ENCODE measurements at places on chromosomes 4 and X. TPM values are rescaled to one million over a fixed set of nuclear protein-coding genes. Genes with fewer than 3 reads are reported as not detected.

IL13RA2 gene
- 0.88 TPM for total RNA-seq

USP26 gene
- total RNA-seq = not detected

- no peak for DNase-seq
- H3K27me3 ChIP-seq = no peaks in the 10 kb centered on the region
- no peaks in the 10 kb centered on the region for H3K4me1 ChIP-seq
Measured at GRCh38 chr4:122577189-122577553, 43.7 kb downstream of the IL21 start.

GYG2 gene
- total RNA-seq = 84.7 TPM

DNA sequence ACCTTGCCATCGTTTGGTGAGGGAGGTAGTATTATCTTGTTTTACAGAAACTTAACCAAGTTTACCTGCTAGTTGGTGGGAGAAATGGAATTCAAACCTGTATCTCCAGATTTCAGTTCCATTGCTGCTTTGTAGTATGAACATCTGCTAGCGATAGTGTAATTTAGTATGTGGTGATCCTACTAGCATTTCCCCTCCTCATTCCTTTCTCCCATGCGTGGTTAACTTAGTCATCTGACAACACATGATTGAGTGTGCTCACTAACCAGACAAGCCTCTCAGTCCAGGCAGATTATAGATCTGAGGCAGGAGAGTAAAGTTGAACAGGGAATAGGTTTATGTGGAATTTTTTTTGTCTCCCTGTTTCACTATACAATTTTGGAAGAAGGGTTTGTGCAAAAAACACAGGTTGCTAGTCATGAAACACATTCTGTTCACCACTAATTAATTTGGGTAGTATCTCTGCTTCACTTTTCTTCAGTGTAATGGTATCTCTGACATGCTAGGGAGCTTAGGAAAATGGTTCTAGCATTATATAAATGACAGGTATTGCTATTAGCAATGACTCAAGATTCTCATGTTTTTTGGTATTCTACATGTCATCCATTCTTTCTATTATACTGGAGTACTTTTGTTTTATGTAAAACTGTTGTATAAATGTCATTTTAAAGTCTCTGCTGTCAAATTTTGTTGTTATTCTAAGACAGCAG is 21.7 kb downstream of the RBPJ start:
- no peaks in the 10 kb centered on the region for H3K27me3 ChIP-seq
- peaks cover 3% of the 10 kb centered on the region for H3K4me1 ChIP-seq
- no peaks in the 10 kb centered on the region for H3K36me3 ChIP-seq
- no peak for DNase-seq

GRCh38 chrX:57821703-57822387 is 88.4 kb downstream of the ZXDA start:
- H3K4me3 ChIP-seq = peak overlapping the region; percentile 36
- H3K27ac ChIP-seq = no peak overlapping the region

GRCh38 chrX:22628275-22628674 is 355.6 kb downstream of the CBLL2 start:
- H3K27me3 ChIP-seq = no peaks in the 10 kb centered on the region
- no peak overlapping the region for H3K27ac ChIP-seq

DNA sequence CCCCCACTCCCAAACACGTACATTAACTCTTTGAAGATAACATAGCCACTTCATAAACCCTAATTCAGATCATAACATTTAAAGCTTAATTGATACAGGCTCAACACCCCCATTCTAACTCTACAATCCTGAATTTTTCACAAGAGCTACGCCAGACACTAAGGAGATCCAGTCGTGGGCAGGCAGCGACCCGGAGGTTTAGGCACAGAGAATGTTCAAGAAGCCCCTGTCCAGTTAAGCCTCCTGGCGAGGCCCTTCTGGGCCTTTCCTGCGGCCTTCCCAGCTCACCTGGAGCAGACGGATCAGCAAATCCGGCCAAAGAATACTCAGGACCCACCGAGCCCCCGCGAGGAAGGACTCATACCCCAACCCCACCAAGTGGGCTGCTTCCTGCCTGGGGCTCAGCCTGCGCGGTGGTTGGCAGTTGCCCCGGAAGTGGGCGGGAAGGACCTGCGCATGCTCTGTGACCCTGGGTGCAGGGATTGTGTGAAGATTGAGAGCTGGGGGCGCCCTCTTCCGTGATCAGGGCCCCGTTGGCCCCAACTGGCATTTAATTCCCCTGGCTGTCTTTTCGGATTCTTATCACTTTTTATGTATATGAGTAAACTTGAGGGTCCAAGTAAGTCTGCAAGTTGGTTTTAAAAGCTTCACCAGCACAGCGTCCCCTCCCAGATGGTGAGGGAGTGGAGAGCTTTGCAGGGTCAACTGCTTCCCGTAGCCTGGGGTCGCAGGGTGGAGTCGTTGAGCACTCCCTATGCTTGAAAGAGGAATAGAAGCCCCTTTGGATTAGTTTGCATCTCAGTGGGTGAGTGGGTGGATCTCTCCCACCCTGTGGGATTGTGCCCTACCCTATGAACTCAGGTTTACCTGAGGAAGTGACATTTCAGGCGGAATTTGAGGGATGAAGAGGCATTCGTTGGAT is at the start of gene TRIM61:
TSS of gene TRIM61 (minus strand) at position 415 of the 922 bp plus-strand sequence. CDS start 7,655 bp downstream, outside the sequence.
- H3K27me3 ChIP-seq = no peaks in the 10 kb centered on the region
- no peak for DNase-seq
- no peak within 1 kb of the TSS for H3K27ac ChIP-seq

C4orf33 gene
- 29.3 TPM for total RNA-seq

DNA sequence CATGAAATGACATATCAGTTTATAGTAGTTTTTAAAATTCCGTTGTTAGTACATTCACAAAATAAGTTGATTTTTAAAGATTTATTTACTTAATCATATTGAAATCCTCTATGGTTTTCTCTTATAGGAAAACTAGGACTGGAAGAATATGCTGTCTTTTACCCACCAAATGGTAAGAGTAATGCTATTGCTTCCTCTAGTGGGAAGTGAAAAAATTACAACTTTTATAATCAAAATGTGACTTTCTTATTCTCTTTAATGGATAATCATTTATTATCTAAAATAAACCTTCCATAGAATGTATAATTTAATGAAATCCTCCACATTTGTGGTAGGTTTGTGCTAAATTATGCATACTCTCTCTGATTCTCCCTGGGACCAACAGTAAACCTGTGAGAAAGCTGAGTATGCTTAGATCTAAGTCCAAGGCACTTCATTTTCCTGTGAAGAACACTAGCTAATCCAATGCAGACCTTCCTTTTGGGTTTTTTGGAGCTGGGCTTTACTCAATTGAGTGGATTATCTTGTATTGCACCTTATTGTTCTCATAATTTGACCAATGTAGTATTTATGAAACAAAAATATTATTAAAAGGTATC is 136.2 kb downstream of the TBC1D19 start:
- no peak for DNase-seq
- no peaks in the 10 kb centered on the region for H3K4me1 ChIP-seq
- H3K27me3 ChIP-seq = no peaks in the 10 kb centered on the region

DNA sequence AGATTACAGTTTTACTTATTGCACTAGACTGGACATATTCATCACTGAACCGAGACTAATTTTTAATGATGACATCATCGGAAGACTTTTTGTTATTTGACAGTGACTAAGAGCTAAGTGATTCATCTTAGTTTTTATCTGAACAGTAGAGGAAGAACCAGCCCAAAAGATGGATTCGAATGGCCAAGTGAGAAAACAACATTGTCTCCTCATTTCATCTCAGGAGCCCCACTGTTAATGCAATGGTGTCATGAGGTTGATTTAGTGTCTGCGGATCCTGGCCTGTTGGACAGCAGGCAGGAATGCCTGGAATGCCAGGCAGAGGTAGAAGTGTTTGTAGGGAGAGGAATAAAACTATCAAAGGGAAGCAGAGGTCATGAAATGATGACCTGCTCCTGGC is 37.8 kb upstream of the HPF1 start:
- no peaks in the 10 kb centered on the region for H3K36me3 ChIP-seq
- no peaks in the 10 kb centered on the region for H3K27me3 ChIP-seq
- H3K27ac ChIP-seq = no peak overlapping the region
- H3K4me3 ChIP-seq = no peak overlapping the region
- no peaks in the 10 kb centered on the region for H3K4me1 ChIP-seq
- no peak for DNase-seq

GRCh38 chrX:96004386-96004785 is 680.3 kb upstream of the DIAPH2 start:
- no peak overlapping the region for H3K4me3 ChIP-seq
- H3K4me1 ChIP-seq = no peaks in the 10 kb centered on the region
- DNase-seq = no peak
- H3K27ac ChIP-seq = no peak overlapping the region

DNA sequence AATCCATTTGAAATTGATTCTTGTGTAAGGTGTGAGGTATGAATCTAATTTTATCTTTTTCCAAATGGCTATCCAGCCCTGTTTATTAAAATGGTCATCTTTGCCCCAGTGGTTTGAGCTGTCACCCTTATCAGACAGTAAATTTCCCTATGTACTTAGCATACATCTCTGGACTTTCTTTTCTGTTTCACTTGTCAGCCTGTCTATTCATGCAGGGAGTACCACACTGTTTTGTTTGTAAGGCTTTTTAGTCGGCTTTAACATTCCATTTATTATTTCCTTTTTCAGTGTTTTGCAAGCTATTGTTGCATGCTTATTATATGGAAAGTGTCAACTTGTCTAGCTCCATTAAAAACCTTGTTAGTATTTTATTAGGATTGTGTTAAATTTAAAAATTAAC is 155.8 kb downstream of the STAG2 start:
- H3K27me3 ChIP-seq = no peaks in the 10 kb centered on the region
- no peaks in the 10 kb centered on the region for H3K4me1 ChIP-seq
- H3K27ac ChIP-seq = no peak overlapping the region
- H3K4me3 ChIP-seq = no peak overlapping the region
- no peak for DNase-seq

GRCh38 chr4:124278477-124278876 is 434.1 kb downstream of the ANKRD50 start:
- H3K27me3 ChIP-seq = no peaks in the 10 kb centered on the region
- H3K36me3 ChIP-seq = no peaks in the 10 kb centered on the region
- no peaks in the 10 kb centered on the region for H3K4me1 ChIP-seq
- no peak overlapping the region for H3K4me3 ChIP-seq

GRCh38 chrX:64885850-64886249 is 90.4 kb downstream of the ZC4H2 start:
- H3K36me3 ChIP-seq = no peaks in the 10 kb centered on the region
- H3K27ac ChIP-seq = no peak overlapping the region
- no peak for DNase-seq

- DNase-seq = no peak
- H3K4me1 ChIP-seq = no peaks in the 10 kb centered on the region
- no peak overlapping the region for H3K4me3 ChIP-seq
- no peak overlapping the region for H3K27ac ChIP-seq
- H3K36me3 ChIP-seq = no peaks in the 10 kb centered on the region
Measured at GRCh38 chr4:33160126-33160525, 2440.0 kb downstream of the PCDH7 start.

DNA sequence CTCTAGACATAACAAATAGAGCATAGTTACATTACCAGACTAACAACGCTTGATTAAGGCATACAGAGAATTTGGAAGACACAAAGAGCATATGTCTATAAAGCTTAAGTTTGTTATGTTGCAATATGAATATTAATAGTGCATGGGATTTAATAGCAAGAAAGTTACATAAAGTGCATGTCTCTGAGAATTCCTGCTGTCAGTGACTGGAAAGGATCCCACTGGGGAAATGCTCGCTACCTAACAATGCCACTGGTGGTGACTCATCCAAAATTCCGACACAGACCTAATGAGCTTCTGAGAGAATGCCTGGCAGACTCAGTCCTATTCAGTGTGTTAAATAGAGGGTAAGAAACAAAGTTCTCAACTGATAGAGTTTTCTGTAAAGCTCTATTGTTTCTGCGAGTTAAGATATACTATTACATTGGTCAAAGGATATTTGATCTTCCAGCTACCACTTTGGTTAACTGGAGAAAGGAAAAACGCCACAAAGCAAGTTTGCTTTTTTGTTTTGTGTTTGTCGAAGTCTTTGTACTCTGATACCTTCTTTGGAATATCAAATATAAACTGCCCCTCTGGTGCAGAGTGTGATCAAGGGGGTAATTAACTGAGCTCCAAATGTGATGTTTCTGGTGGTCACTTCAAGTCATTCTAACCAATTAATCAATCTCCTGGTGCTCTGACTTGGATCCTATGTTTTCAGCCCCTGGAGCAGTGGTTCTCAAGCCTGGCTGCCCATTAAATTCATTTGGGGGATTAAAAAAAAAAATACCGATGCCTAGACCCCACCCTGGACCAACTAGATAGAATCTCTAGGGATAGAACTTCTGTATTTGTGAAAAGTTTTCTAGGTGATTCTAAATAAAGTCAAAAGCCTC is 107.9 kb downstream of the PALLD start:
- H3K4me1 ChIP-seq = no peaks in the 10 kb centered on the region
- no peaks in the 10 kb centered on the region for H3K36me3 ChIP-seq
- DNase-seq = peak; percentile 62
- no peak overlapping the region for H3K4me3 ChIP-seq
- peak overlapping the region; percentile 53 for H3K27ac ChIP-seq
- H3K27me3 ChIP-seq = no peaks in the 10 kb centered on the region

MAGEA4 gene
- total RNA-seq = not detected

DNA sequence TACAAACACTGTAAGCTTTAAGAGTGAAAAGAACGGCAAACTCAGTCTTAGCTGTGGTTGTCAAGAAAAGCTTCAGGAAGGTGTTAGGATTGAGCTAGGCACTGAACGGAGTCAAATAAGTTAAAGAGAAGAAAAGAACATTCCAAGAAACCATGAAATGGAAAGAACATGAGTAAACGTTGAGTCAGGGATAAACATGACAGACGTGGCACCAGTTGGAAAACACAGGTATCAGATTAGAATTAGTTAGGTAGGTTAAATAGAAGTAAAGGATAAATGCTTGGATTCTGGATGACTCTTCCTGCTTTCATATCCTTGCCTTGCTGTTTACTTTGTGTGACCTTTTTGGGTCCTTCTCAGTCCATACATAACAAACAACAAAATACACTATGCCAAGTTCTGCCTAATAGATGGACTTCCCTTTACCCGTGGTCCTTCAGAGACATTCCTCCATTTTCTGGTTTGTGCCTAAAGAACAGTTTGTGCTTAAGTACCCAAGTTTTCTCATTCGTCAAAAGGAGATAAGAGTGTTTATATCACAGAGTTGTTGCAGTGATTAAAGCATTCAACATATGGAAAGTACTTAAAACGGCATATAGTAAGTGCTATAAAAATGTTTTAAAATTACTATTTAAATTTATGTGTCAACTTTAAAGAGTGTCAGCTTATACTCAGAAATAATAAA is 446.9 kb downstream of the TMA16 start:
- no peak overlapping the region for H3K4me3 ChIP-seq
- no peaks in the 10 kb centered on the region for H3K4me1 ChIP-seq
- DNase-seq = no peak
- H3K27me3 ChIP-seq = no peaks in the 10 kb centered on the region
- no peaks in the 10 kb centered on the region for H3K36me3 ChIP-seq

- no peaks in the 10 kb centered on the region for H3K36me3 ChIP-seq
- no peak overlapping the region for H3K4me3 ChIP-seq
- peaks cover 34% of the 10 kb centered on the region for H3K27me3 ChIP-seq
Measured at GRCh38 chrX:54926978-54927377, 6.4 kb downstream of the TRO start.
